GM12864 (cell line): ENCODE measurements at places on chromosomes 7 and 10.

GRCh38 chr10:31204090-31204489, 114.9 kb upstream of the ZEB1 start:
- DNase-seq, result no peak

GRCh38 chr7:112015146-112015545, 191.1 kb downstream of the DOCK4 start:
- DNase-seq, result no peak

GRCh38 chr10:63106111-63106755, 26.9 kb upstream of the NRBF2 start:
- no peak for DNase-seq

- DNase-seq, result no peak
These were observed 28.6 kb downstream of the JAZF1 start for GRCh38 chr7:28151965-28152364.

GRCh38 chr10:96918214-96919002, 86.3 kb downstream of the LCOR start:
- DNase-seq, result no peak

DNA sequence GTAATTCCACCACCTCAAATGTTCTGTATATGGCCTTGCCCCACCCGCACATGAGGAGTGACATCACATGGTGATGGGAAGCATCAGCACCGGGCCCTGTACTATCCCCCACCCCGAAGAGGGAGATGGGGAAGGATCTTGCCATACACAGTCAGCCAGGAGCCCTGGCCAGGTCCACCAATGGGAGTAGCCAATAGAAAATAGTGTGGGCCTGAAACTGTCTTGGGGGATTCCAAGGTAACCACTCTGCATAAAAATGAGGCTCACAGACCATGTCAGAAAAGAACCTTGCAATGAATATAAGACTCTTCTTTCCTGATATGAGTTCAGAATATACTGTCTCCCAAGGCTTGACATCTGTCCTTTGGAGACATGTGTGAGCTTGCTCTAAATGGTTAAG, 51.1 kb downstream of the ADRB1 start:
- DNase-seq, result no peak

GRCh38 chr7:48421357-48421756, 250.1 kb downstream of the ABCA13 start:
- no peak for DNase-seq

GRCh38 chr7:38051786-38052185, 126.3 kb upstream of the STARD3NL start:
- no peak for DNase-seq

DNA sequence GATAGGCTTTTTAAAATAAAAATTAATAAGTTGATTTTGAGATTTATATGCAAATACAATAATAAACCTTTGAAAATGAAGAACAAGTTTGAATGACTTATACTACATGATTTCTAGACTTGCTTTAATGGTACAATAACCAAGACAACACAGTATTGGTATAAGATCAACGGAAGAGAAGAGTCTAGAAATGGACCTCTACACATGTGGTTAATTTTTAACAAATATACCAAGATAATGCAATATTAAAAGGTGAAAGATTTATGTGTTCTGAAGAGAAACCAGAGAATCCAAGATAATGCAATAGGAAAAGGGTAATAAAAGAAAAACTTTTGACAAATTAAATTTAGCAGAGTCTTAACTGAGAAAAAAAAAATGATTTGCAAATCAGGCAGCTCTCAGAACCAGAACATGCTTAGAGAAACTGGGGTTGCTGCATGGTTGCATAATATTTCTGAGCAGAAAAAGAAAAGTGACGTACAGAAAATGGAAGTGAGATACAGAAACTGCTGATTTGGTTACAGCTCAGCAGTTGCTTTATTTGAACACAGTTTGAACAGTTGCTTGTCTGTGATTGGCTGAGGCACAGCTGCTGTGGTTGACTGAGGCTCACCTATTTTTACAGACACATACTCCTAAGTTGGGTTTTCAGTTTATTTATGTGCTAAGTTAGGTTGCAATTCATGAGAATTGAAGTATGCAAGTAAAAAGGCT, 365.9 kb downstream of the CRPPA start:
- no peak for DNase-seq

- DNase-seq, result no peak
These were observed 350.1 kb upstream of the COBL start for GRCh38 chr7:51666751-51667150.

GRCh38 chr10:5046410-5046809, 42.8 kb upstream of the AKR1C2 start:
- no peak for DNase-seq

- no peak for DNase-seq
These were observed 170.4 kb downstream of the ARID5B start for GRCh38 chr10:62071846-62072281.

DNA sequence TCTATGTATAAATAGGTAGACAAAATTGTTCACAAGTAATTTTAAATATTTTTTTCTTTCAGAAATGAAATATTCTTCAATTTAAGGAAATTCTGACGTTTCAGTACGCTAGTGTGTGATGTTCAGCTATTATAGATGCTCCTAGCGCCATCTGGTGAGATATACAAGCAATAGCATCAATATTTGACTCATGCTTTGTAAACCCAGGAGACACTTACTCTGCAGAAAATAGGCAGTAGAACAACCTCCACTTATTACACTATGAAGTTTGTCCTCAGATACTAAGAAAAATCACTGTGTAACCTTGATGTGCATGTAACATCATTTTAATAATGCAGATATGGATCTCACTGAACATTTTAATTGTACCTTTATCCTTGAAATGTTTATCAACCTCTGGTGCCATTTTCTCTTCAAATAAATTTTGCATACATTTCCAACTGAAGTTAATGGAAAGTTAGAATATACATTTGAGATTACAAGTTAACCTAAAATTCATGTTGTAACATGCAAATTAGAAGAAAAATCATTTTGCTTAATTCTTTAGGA, 151.5 kb upstream of the FAM3C start:
- peak; percentile 35 for DNase-seq

DNA sequence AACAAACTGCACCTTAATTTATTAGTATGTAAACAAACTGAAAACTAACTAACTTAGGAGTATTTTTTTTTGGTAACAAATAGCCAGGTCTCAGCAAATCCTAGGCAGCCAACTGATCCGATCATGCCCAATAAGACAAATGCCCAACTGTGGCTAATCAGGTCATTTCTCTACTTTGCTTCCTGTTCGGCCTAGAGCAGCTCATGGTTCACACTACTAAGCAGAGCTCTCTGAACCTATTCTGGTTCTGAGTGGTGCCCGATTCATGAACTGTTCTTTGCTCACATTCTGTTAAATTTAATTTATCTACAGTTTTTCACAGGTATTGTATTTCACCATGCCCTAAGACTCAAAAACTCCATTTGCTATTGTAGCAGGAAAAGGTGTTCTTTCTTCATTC, 55.1 kb downstream of the CCDC3 start:
- no peak for DNase-seq

DNA sequence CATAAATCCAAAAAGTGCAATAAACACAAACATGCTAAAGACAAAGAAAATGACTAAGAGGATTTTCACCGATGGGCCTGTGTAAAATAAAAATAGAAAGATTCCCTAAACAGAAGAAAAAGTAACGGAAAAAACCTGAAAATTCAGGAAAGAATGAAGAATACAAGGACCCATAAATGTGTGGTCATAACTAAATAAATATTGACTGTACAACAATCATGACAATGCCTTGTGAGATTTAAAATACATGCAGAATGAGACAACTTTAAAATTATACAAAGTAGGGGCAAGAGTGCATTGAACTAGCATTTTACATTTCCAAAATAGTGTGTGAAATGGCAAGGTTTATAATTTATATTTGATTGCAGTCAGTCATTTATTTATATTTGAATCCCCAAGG, 409.1 kb upstream of the ANKRD30A start:
- no peak for DNase-seq

GRCh38 chr7:127844707-127845331, 186.4 kb downstream of the LRRC4 start:
- no peak for DNase-seq

GRCh38 chr7:138074121-138074520, 2.1 kb upstream of the AKR1D1 start:
- no peak for DNase-seq

- no peak for DNase-seq
These were observed 348.9 kb downstream of the ARL4A start for GRCh38 chr7:13036256-13036780.

- no peak for DNase-seq
These were observed 120.3 kb upstream of the CELF2 start for GRCh38 chr10:10897400-10897799.

- DNase-seq, result no peak
These were observed 248.3 kb downstream of the ZMYND11 start for GRCh38 chr10:383519-383918.

GRCh38 chr10:78572565-78572964, 496.2 kb upstream of the ZMIZ1 start:
- DNase-seq, result no peak

DNA sequence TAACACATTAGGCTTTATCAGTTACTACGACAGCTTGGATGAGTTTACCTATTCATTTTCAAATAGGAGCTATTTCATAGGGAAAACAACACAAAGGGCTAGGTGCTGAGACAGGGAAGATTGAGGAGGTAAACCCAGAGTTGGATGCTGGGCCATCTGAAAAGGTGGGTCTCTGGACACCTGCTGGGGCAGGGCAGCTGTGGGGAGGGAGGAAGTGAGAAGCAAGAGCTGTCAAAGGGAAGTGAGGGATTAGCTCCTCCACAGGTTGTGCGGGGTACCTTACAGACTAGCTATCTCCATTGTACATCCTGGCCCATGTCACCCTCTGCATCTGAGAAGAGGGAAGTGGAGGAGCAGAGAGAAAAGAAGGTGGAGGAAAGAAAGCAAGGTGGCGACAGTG, 48.9 kb downstream of the BLNK start:
- no peak for DNase-seq

- DNase-seq, result no peak
These were observed 27.3 kb upstream of the MRC1 start for GRCh38 chr10:17781856-17782255.

DNA sequence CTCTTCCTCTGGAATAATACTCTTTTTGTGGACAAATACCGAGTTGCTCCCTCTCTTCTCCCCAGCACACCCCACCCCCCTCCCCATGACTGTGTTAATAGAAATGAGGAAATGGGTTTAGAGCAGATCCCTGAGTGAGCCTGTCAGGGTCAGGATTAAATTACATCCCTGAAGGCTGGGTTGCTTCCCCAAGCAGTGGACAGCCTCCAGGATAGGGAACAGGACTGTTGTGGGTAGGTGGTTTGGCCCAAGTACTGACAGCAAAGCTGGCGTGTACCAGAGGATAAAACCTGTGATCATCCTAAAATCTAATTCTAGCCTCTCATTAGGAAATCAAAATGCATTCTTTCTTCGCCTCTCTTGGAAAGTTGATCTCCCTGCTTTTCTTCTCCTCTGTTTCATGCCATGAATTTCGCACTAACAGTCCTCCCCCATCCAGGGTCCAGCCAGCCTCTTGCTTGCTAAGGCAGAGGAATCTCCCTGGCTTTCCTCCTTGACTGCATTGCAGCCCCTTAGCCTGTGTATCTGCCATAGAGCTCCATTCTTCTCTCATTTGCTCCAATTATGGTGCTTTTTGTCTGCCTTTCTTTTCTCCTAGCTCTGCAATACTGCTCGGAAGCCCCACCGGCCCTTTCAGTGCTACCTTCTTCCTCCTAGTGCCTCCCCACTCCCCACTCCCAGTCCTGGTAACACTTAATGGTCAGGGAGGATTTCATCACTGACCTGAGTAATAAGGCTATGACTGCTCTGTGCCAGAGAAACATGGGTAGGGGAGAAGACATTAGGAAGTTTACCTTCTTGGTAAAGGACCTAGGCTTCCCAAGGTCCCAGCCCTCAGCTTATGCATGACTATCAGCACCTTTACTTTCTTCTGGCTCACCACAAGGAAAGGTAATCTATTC, 8.4 kb downstream of the LRRC4 start:
- DNase-seq, result no peak

- no peak for DNase-seq
These were observed 4.6 kb upstream of the ARHGAP22 start for GRCh38 chr10:48609441-48609840.

DNA sequence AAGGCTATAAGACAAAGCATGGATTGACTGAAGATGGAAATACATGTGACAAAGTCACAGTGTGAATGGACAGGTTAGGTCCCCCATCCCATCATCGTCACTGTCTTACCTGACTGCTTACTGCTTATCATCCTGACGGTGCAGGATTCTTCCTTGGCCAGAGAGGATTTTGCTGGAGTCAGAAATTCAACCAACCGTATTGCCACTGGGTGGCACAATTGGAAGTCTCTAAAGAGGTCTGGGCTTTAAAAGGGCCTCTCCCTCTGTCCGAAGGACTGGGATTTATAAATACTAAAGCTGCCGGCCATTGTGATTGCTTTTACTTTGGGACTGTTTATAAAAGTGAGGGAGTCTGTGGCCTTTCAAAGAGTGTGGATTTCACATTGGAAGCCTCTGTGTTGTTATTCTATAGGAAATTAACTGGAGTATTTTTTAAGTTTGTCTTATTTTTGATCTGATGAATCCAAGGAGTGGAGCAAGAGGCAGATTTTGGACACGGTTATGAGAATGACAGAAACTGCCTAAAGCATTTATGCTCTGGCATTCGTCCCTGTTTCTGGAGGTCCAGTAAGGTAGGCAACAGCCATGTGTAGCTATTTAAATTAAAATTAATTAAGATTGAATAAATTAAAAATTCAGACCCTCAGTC, 113.3 kb upstream of the CREB5 start:
- DNase-seq, result no peak

DNA sequence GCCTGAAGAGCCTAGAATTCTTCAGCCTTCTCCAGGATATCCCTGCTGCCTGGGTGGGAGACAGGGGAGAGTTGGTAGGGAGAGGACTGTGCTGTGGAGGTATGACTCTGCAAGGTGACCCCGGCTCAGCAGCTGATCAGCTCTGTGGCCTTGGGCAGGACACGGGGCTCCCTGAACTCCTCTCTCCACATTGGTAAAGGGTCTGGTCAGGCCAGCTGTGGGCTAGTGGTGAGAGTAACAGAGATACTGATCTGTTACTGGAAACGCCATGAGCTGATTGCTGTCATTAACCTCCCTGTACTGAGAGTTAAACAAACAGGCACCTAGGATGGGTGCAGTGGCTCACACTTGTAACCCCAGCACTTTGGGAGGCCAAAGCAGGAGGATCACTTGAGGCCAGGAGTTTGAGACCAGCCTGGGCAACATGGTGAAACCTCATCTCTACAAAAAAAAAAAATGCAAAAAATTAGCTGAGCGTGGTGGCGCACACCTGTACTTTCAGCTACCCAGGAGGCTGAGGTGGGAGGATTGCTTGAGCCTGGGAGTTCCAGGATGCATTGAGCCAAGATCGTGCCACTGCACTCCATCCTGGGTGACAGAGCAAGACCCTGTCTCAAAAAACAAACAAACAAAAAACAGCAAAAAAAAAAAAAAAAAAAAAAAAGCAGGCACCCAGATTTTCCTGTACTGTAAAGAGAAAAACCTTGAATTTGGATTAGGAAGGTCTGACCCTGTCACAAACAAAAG, 151.5 kb downstream of the CUX1 start:
- DNase-seq, result no peak

DNA sequence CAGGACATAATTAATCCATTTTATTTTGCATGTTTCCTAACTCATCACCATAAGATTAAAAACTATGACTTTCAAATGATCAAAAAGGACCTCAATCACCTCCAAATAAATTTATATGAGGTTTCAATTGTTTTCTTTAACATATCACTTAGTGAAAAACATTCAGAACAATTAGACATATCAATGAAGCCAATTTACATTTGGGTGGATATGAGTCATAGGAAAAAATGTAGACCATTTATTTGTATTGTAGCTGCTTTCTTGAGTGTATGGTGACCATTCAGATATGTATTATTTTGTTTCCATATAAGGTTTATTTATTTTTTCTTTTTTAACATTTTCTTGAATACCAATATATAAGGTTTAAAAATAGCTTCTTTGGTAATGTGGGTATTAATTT, 13.3 kb upstream of the EXOC6 start:
- DNase-seq, result no peak
